DND-41 (cell line): ENCODE measurements at places on chromosomes 16 and 17.

GRCh38 chr16:88526906-88527185, 43.4 kb upstream of the ZC3H18 start:
- DNase-seq: no peak

GRCh38 chr16:57640185-57640584, 11.8 kb downstream of the ADGRG1 start:
- no peak for DNase-seq

GRCh38 chr16:68126395-68126794, 41.2 kb downstream of the NFATC3 start:
- no peak for DNase-seq

GRCh38 chr17:6512552-6512951, 43.8 kb downstream of the PITPNM3 start:
- no peak for DNase-seq

GRCh38 chr17:65857718-65858117, 296.3 kb upstream of the AXIN2 start:
- DNase-seq: no peak

- DNase-seq: no peak
Observed at GRCh38 chr16:84780544-84781376, 39.0 kb upstream of the CRISPLD2 start.

DNA sequence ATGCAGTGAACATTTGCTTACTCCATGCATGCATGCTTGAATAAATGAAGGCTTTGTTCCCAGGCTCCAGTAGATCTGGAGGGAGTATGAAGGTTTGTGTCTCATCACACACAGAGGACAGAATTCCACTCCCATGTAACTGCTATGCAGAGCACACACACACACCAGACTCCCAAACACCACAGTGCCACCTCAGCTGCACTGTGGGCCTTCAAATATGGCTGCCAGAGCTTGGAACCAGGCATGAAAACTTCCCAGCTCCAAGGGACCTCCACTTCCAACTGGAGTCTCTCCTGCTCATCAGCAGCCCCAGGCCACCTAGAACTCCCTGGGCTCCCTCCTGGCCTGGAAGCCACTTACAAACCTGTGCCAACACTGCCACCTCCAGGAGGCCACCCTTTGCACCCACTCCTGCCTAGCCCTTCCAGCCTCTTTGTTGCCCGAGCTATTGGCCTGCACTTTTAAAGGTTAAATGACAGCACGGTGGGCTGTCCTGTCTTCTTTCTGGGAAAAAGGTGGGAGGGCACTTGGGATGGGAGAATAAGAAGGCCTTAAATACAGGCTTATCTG, 151.2 kb downstream of the ZNF423 start:
- peak; percentile 16 for DNase-seq

GRCh38 chr17:27810902-27811557, 10.7 kb upstream of the NOS2 start:
- no peak for DNase-seq

DNA sequence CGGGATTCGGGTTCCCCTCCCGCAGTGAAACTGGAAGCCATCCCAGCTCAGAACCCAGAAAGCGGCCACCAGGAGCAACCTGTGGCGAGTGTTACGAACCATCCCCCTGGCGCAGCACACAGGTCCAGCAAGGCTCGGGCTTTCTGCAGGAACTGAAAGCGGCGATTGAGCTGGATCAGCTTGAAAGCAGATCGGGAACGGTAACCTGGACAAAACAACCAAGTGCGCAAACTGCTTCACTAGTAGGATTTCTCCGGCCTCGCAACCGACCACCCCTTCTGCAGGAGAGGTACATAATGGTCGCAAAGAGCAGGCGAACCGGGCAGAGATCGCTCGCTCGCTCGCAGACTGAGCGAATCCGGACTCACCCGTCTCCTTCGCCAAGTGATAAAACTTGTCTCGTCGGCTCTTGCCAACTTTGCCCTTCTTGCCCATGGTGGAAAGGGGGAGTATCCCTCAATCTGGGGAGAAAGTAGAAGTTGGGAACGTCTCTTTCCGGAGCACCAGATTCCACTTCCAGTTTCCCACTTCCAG, 696 bp upstream of the PSMC5 start:
- no peak for DNase-seq

- DNase-seq: peak; percentile 30
Observed at GRCh38 chr17:65529761-65530522, 31.5 kb downstream of the AXIN2 start.

- no peak for DNase-seq
Observed at GRCh38 chr16:87918866-87919680, 17.3 kb downstream of the CA5A start.

DNA sequence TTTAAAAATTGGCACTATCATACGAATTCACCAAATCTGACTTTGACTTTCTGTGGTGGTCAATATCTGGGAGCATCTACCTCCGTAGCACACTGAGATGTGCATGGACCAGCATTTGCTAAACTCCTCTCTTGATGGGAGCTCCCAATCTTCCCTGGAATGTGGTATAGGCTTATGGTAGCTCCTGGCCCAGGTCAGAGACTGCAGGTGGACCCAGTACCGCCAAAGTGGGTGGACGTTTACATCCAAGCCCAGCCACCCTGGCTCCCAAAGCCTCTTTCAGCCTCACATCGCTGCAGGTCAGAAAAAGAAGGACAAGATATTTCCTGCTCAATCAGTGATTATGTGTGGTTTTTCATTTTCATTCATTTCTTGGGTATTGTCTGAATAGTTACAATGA, 43.1 kb upstream of the NKD1 start:
- DNase-seq: no peak

DNA sequence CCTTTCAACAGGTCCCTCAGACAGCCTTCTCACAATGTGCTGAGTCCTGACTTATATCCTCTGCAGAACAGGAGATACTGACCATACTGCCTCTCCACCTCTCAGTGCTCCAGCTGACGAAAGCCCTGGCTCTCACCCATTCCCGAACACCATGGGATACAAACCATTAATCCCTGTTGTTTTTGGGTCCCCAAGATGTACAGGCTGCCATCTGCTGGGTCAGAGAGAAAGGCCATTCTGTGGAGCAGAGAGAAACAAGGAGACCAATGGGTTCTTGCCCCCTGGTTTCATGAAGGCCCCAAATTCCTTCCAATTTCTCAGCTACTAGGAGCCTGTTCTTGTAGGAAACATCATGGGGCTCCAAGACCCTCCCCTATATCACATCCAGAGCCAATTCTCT, 3.0 kb downstream of the ERN2 start:
- no peak for DNase-seq

DNA sequence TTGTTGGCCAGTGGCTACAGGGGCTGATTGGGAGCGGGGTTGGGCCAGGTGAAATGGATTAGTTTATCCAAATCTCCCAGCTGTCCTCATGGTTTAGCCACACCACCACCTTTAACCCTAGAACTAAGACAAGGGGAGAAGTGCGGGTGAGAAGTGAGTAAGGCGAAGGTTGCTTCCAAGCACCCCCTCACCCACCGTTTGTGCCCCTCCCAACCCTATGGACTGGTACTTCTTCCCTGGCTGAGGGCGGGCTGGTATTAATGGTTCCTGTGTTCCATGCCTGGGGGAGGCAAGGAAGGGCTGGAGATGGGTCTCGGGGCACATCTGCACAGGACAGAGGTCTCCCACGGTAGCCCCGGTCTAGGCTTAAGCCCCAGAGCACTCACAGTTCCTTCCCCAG, 25.1 kb downstream of the NT5M start:
- DNase-seq: no peak

DNA sequence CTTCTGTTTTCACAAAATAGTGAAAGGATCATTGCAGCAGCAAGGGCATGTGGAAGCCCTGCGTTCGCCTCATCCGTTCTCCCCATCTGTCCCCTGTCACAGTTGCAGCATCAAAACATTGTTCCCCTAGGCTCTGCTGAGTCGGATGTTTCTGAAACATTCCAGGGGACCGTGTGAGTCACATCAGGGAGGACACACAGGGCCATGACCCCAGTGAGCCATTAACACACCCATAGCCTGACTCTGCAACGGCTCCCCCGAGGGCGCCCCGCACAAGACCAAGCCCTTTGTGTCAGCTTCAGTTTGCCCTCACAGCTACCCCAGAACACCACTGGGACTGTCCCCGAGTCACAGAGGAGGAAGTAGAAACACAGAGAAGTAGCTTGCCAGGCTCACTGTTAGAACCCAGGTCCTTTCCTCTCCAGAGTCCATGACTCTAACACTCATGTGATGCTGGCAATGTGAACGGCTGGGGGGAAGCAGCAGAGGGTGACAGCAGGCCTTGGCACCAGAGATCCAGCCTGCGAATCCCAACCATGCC, 63.3 kb upstream of the HSBP1 start:
- no peak for DNase-seq

- DNase-seq: no peak
Observed at GRCh38 chr17:61175298-61176142, 224.1 kb upstream of the TBX2 start.

GRCh38 chr16:30737794-30738648, 10.2 kb upstream of the PHKG2 start:
- no peak for DNase-seq

DNA sequence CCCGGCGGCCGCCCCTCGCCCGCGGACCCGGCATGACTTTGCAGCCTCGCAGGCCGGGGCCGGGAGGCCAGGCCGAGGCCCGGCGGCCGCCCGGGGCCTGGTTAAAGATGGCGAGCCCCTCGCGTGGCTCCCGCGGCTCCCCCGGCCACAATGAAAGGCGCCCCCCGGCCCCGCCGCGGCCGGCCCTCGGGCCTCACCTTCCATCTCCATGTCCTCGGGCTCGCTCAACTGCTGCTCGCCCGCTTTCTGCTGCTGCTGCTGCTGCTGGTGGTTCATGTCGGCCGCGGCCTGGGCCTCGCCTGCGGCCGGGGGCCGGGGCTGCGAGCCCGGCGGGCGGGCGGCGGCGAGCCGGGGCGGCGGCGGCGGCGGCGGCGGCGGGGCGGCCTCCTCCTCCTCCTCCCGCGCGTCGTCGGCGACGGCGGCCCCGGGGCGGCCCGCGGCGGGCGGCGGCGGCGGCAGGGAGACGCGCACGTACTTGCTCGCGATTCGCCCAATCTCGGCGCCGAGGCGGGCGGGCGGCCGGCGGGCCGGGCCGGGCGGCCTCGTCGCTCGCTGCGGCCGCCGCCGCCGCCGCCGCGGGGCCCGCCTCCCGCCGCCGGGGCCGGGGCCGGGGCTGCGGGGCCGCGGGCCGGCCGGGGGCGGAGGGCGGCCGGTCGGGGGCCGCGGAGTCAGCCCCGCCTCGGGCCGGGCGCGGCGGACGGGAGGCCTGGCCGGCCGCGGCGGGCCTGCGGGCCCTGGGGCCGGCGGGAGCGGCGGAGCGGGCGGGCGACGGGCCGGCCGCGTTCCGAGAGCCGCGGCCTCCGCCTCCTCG, 491 bp downstream of the USP7 start:
- DNase-seq: no peak

- DNase-seq: no peak
Observed at GRCh38 chr17:34581446-34582184, 2.2 kb downstream of the TMEM132E start.

DNA sequence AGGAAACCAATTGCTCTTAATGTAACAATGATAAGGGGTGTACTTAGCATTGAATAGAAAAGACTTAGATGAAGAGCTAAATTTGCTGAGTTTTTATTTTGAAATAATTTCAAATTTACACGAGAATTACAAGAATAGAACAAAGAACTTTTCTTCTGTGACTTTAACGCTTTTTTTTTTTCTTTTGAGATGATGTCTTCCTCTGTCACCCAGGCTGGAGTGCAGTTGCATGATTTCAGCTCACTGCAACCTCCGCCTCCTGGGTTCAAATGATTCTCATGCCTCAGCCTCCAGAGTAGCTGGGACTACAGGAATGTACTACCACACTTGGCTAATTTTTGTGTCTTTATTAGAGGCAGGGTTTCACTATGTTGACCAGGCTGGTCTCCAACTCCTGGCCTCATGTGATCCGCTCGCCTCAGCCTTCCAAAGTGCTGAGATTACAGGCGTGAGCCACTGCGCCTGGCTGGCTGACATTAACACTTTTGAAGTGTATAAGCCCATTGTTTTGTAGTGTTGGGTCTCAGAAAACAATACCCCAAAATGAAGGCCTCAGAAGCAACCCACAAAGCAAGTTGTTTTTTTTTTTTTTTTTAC, 2.1 kb downstream of the TEN1 start:
- no peak for DNase-seq

DNA sequence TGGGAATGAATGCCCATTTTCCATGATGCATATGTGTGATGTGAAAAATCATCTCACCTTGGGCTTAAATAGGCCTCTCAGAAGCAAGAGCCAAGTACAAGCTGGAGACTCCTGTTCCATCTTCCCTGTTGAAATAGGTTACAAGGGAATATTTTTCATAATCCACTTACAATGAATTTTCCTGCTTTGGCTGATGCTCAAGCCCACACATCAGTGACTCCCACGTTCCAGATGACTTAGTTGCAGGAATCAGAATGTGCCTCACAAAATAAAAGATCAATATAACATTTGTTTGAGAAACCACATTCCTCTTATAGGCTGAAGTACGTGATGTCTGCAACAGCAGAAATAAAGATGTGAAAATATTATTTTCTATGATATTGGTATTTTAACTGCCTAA, 24.1 kb downstream of the ANKFN1 start:
- no peak for DNase-seq

DNA sequence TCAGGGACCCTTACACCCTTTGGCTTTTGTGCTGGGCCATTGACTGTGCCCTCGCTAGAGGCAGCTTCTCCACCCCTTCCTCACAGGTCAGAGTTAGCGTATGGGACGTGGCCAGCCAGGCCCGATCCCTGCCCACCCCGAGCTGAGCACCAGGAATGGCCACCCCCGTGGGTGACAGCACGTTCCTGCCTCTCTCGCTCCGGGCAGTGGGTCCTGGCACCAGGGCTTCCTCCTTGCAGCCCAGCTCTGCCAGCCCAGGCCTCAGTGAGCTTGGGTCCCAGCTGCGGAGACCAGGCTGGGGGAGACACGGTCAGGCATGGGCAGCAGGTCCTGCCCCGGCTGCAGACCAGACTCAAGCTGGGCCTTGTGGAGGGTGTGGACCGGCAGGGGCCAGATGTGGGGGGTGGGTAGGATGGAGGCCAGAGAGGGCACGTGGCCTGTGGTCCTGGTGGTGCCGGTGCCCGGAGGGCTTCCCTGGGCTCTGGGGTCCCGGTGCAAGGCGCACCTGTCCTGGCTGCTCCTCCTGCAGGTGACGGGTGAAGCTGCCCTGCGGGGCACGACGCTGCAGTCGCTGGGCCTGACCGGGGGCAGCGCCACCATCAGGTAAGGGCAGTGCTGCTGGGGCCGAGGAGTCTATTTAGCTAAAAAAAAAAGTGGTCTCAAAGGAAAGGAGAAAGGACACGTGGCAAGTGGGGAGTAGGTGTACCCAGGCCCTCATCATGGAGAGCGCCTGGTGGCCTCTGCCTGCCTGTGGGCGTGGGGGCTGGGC, 18.2 kb downstream of the ASPSCR1 start:
- DNase-seq: no peak

DNA sequence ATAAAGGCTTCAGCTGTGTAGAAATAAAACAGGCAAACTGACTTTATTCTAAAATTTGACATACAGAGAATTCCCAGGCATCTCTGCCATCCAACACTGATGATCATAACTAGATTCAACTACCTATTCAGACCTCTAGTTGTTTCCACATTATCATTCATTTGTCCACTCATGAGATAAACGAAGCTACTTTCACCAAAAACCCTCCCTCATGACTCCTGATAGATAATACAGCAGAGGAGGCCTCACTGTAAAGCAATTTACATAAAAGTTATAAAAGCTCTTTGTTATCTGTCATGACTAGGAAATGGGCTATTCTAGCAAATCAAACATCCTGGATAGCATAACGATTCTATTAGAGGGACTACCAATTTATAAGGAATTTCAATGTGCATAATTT, 19.6 kb upstream of the RFFL start:
- no peak for DNase-seq

GRCh38 chr17:48027322-48027981, 10.1 kb downstream of the COPZ2 start:
- no peak for DNase-seq
